ENCODE measurements at places on chromosomes 7 and 10. TPM values are rescaled to one million over a fixed set of nuclear protein-coding genes. Genes with fewer than 3 reads are reported as not detected.

AGR3 gene
- not detected for total RNA-seq

SPDYE2B gene
- not detected for total RNA-seq

MEST gene
- 2.5 TPM for total RNA-seq

ZPBP gene
- total RNA-seq = not detected

CYP26C1 gene
- 0.12 TPM for total RNA-seq

CYP3A7 gene
- not detected for total RNA-seq

MYOF gene
- total RNA-seq = 65.6 TPM

NPFFR1 gene
- total RNA-seq = not detected

SDK1 gene
- total RNA-seq = 2.1 TPM

SMKR1 gene
- total RNA-seq = 1.0 TPM

GBX1 gene
- total RNA-seq = 0.31 TPM

TRPV5 gene
- not detected for total RNA-seq

ARHGEF35 gene
- total RNA-seq = 4.6 TPM

CXCL12 gene
- not detected for total RNA-seq

GHRHR gene
- total RNA-seq = not detected

TRPV6 gene
- total RNA-seq = not detected

ETV1 gene
- total RNA-seq = not detected

CDHR1 gene
- total RNA-seq = 1.1 TPM

Measured in activated naive CD4-positive, alpha-beta T cell treated with anti-CD3 and anti-CD28 coated beads, Interleukin-2, amount 50 U/mL, for 72 hours (primary cell).